Left kidney (tissue), 8 donors: ENCODE measurements at places on chromosomes 2 and 18. TPM values are rescaled to one million over a fixed set of nuclear protein-coding genes. Genes with fewer than 3 reads are reported as not detected.

INO80C gene
- 31.2 TPM for polyA plus RNA-seq

LIMS3 gene
- polyA plus RNA-seq: 2.4 TPM

FLACC1 gene
- 3.1 TPM for polyA plus RNA-seq

GATA6 gene
- 7.3 TPM for polyA plus RNA-seq

CFC1 gene
- not detected for polyA plus RNA-seq

ADGRF3 gene
- 2.5 TPM for polyA plus RNA-seq

SP110 gene
- 24.4 TPM for polyA plus RNA-seq

MAP3K19 gene
- 0.73 TPM for polyA plus RNA-seq

INPP5D gene
- polyA plus RNA-seq: 6.6 TPM

GALM gene
- 56.4 TPM for polyA plus RNA-seq

MYO3B gene
- polyA plus RNA-seq: 7.8 TPM

DNA sequence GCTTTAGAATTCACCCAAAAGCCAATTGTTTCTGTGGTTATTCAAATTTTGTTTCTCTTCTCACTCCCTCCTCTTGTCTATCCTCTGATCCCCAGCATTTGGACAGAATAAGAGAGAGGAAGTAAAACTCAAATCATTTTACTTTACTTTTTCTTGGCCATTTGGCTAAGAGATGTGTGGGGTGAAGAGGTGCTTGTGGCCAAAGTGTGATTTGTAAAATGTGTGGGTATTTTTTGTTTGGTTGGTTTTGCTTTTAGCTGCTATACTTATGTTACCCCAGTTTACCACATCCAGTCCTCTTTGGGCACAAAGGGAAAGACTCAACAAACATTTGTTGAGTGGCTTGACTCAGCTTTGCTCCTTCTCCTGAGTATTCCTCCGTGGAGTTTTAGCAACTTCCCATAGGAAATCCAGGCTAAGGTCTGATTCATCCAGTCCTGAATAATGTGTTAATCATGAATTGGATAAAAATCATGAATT, 109.1 kb upstream of the CYP1B1 start:
- no peak for DNase-seq

DNA sequence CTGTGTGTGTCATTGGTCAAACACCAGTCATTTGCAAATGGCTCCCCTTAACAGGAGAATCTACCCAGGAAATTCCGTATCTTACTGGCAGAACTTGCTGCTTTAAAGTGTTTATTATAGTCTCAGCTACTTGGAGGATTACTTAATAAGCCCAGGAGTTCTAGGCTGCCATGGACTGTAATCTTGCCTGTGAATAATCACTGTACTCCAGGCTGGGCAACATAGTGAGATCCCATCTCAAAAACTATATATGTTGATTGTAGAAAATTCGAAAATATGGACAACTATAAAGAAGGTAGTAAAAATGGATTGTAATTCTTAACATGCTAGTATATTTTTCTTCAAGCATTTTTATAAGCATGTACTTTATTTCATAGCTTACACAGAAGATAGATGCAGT, 4.5 kb downstream of the ATIC start:
- DNase-seq: no peak

DNA sequence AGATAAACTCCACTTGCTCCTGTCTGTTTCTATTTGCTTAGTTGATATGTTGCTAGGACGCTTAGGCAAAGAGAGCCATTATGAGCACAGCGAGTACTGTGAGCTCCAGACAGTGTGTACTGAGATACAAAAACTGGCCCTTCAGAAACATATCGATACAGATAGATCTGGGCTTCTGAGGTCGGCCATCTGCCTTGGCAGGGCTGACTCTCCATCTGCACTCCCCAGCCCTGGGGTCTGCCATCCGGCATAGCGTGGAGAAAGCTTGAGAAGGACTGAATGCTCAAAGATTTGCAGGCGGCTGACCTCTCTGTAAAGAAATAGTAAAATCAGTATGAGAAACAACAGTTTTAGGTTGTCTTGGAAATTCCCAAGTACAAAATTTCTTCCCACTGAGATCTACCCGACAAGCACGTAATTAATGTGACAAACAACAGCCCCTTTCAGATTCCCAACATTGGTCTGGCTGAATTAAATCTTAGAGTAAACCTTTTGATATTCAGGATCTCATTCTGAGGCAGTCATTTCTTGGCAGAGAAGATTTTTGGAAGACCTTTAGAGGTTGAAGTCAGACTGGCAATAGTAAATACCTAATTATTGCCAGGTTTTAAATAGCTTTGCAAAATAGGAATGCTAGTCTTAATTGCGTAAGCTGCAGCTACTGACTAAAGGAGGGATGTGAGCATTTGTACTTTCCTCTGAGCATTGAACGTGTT, 127.4 kb downstream of the CHST9 start:
- DNase-seq: no peak

GRCh38 chr2:127082974-127083373, 24.0 kb downstream of the BIN1 start:
- DNase-seq: no peak

GRCh38 chr18:13447621-13448334, 229.2 kb downstream of the LDLRAD4 start:
- peak; percentile 57 for DNase-seq

DNA sequence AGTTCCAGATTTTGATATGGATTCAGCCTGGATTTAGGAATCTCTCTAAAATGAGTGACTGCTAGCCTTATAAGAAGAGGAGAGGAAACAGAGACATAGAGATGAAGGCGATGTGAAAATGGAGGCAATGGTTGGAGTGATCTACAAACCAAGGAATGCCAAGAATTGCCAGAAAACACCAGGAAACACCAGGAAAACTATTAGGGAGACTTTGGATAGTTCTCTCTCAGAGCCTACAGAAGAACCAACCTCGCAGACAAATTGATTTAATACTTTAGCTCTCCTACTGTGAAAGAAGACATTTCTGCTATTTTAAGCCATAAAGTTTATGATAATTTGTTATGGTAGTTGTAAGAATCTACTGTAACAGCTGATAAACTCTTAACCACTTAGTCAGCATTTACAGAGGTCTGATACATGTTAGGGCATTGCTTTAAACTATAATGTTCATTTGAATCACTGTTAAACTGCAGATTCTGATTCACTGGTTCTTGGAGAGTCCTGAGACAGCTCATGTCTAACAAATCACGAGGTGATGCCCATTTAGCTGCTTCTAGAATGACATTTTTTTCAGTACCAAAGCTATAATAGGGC, 1702.6 kb upstream of the LRRTM1 start:
- no peak for DNase-seq

GRCh38 chr18:28045880-28046279, 131.1 kb downstream of the CDH2 start:
- DNase-seq: no peak

DNA sequence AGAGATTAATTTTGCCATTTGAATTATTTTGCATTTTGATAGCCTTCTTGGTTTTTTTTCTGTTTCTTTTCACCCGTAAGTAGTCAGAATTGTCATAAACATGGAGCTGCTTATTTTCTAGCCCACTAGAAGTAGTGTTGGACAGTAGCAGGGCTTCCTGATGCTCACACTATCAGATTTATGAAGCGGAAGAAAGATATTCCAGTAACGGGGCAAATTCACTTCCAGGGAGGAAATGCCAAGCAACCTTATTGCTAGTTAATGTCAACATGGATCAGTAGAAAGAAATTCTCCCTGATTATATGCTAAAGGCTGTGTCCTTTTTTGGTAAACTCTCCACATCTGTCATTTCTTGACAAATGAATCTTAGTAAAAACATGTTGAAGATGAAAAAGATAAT, 19.2 kb upstream of the ADAM23 start:
- DNase-seq: no peak

- peak; percentile 52 for DNase-seq
Measured at GRCh38 chr2:209960676-209961630, 41.5 kb upstream of the RPE start.

- no peak for DNase-seq
Measured at GRCh38 chr2:188676010-188676400, 298.2 kb upstream of the COL3A1 start.

DNA sequence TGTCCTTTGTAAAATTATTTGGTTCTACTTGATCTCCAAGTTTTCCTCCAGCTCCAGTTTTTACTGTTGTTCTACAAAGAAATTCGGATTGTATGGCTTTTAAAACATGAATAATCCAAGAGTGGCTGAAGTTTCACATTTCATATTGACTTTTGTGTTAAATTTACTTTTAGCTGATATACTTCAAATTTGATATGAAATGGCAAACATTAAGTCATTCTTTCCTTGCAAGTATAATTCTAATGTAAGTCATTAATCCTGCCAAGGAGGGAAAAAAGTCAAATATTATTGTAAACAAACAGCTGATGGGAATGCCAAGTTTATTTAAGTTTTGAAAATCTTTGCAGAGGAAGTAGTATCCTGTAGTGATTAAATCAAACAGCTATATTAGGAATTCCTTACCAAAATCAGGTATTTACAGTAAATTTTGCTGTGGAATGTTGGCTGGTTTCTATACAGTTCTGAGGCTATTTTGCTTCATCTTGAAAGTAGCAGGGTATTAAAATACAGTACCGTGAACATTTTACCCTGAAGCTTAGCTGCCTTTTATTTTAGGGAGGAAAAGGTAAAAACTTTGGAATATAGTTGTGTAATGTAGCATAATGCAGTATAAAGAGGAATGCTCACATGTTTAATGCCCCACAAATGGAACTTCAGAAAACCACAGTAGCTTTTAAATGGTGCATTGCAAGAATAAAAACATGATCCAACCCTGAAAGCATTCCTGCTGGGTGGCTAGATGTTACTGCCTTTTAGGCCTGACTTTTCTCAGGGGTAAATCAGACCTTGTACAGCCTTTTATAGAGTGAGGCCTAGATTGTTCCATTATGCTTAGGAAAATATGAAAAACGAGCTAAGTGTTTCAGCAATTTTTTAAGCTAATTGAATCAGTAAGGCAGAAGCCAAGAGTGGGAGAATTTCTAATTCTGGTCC, 62.7 kb upstream of the NT5C1B start:
- no peak for DNase-seq

GRCh38 chr2:14199040-14199439, 433.5 kb upstream of the LRATD1 start:
- DNase-seq: no peak

GRCh38 chr2:62370321-62371250, 135.4 kb downstream of the TMEM17 start:
- DNase-seq: no peak

DNA sequence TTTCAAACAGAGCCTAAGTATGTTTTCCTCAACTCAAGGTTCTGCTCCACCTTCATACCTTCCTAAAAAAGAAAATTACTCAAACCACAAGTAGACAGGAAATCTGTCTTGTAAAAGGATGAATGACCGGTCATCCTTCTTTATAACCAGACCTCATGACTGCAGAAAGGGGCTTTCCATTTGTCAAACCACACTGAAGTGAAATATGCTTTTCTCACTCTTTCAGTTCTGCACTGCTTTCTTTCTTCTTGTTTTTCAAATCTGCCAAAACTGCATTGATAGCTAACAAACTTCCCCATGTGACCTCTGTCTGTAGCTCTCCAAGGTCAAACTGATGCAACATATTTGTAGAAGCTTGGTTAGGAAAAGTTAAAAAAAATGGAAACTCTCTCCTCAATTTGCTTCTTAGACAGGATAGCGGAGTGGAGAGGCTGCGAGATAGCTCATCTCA, 308.9 kb upstream of the CCDC68 start:
- DNase-seq: no peak

DNA sequence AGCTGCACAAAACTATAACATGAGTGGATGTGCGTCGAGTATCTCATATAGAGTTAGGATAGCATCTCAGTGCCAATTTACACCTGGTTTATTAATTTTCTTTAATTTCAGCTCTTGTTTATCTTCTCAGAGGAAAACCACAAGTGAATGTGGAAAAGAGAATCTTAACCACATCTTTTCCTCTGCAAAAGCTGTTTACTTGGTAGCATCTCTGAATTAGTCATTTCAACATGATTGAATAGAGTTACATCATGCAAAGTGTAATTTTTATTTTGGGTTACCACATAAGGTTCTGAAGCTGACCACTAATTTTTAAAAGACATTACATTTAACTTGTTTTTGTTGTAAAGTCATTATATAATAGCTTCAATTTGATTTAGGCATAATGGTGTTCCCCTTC, 83.8 kb upstream of the FAM237A start:
- DNase-seq: no peak

- no peak for DNase-seq
Measured at GRCh38 chr2:128502638-128503246, 184.1 kb upstream of the HS6ST1 start.

GRCh38 chr2:231633241-231633976, 40.7 kb downstream of the TEX44 start:
- no peak for DNase-seq

DNA sequence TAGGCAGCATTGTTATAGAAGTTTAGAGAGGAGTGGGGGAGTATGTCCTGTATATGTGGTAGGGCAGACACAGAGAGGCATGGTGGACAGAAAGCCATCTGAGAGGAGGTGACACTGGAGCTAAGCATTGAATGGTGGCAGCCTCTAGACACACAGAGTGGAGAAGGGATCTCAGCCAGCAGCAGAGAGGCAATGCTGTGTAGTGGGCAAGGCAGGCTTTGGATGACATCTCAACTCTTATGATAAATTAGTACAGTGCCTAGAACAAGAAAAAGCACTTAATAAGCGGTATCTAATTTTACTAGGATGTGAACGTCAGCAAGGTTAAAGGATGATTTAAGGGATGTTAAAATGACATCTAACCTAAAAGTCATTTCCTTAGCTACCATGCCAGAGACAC, 22.5 kb upstream of the CERS6 start:
- DNase-seq: no peak

- DNase-seq: no peak
Measured at GRCh38 chr2:3667151-3667631, 9.2 kb downstream of the ALLC start.

DNA sequence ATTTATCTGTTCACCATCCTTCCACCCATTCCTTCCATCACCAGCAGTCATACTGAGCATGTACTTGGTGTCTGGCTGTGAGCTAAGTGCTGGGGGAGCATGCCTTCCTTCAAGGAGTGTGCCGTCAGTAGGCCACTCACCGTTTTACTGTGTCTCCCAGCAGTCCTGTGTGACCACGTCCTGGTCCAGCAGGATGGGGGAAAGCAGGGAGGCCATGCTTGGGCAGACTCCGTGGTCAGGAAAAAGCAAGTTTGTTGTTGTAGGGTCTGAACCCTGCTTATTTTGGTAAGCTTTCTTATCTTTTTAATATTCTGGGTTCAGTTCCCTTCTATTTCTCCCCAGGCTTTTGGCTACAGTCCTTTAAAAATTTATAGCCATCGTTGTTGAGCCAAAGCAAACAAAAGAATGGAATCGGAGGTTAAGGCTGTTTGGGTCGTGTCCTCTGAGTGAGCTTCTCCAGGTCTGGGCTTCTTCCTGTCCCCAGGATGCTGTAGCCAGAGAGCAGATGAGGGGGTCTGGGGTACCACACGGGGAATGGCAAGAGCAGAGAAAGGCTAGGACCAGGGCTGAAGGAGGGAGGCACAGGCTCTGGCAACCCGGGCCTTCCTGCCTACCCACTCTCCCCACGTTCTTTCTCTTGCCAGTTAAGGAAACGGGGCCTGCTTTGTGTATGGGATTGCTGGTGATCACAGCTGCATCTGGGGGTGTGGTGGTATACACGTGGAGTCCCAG, 13.5 kb downstream of the SLC30A3 start:
- no peak for DNase-seq

GRCh38 chr2:220665108-220665471, 907.0 kb downstream of the EPHA4 start:
- no peak for DNase-seq
